ENCODE measurements at places on chromosomes 16 and 17. TPM values are rescaled to one million over a fixed set of nuclear protein-coding genes. Genes with fewer than 3 reads are reported as not detected.

GRCh38 chr17:56987283-56987834 lies 9.4 kb downstream of the SCPEP1 start:
- no peak for DNase-seq

DNA sequence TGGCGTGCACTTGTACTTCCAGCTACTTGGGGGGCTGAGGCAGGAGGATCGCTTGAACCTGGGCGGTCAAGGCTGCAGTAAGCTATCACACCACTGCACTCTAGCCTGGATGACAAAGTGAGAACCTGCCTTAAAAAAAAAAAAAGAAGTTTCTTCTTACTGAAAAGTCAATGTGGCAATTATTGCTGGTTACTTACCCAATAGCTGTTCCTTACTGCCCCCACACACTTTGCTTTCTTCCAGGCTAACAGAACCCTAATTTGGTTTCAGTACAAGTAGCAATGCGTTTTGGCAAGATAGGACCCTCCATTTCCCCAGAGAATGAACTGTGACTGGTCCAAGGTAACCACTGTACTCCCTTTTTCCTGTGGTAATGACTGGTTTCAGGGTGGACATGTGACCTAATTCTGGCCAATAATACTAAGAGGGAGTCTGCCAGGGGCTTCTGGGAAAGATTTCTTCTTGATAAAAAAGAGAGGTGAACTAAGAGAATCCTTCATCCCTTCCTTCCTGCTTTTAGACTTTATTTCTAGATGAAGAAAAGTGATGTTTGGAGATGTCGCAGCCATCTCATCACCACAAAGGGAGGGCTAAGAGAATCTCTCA lies 58.8 kb upstream of the MSI2 start:
- DNase-seq: no peak

DNA sequence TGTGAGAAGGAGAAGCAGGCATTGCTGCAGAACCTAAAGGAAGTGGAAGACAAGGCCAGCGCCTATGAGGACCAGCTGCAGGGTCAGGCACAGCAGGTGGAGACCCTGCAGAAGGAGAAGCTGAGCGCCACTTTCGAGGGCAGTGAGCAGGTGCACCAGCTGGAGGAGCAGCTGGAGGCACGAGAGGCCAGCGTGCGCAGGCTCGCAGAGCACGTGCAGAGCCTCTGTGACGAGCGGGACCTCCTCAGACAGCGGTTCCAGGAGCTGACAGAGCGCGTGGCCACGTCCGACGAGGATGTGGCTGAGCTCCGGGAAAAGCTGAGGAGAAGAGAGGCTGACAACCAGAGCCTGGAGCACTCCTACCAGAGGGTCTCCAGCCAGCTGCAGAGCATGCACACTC lies 41.5 kb downstream of the PLD6 start:
- DNase-seq: no peak

DNA sequence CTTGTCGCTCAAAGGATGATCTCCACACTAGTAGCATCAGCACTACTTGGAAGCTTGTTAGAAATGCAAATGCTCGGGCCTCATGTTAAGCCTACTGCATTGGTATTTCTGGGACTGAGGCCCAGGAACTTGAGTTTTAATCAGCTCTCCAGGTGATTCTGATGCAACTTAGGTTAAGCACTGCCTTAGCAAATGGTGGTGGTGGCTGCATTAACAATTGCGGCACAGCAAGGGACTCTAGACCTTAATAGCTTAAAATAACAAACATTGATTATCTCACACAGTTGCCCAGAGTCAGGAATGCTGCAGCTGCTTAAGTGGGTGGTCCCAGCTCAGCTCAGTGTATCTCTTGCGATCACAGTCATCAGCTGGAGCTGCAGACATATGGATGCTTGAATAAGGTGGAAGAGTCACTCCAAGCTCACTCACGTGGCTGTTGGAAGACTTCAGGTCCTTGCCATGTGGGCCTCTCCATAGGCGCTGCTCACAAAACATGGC lies 25.8 kb downstream of the HS3ST3A1 start:
- peak; percentile 89 for DNase-seq

DNA sequence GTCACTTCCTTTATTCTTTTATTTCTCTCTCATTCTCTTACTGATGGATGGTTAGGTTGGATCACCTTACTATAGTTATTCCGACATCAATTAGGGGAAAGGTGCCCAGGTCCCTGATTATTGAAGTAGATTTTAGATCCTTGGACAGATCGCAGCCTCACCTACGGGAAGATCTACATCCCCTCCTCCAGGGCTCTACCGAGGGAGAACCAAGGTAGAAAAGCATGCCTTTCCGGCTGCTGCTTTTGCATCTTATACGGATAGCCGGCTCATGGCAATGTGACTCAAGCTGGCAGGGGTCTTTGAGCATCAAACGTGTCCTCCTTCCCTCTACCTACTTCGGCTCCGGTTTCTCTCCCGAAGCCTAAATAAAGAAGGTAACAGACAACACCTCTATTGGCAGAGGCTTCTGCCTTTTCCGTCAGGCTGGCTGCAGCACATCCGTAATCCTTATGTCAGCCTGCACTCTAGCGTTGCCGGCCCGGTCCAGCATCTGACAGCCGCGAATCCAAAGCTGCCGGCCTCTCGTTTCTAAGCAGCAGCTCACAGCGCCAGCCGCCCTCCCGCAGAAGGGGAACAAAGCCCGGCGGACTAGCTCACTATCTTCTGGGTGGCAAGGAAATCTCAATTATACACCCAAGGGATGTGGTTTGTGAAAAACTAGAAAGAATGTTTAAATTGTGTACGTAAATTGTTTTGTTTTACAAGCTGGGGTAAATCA lies 46.9 kb downstream of the IRX6 start:
- DNase-seq: peak; percentile 84

- no peak for DNase-seq
Observed at GRCh38 chr17:55458978-55459377, 37.3 kb upstream of the MMD start.

GRCh38 chr17:38325221-38325851 lies 18.4 kb downstream of the GPR179 start:
- DNase-seq: peak; percentile 58

GRCh38 chr16:4836727-4837126 lies 10.4 kb downstream of the GLYR1 start:
- DNase-seq: no peak

- DNase-seq: no peak
Observed at GRCh38 chr17:44981221-44981968, 13.3 kb upstream of the C1QL1 start.

DNA sequence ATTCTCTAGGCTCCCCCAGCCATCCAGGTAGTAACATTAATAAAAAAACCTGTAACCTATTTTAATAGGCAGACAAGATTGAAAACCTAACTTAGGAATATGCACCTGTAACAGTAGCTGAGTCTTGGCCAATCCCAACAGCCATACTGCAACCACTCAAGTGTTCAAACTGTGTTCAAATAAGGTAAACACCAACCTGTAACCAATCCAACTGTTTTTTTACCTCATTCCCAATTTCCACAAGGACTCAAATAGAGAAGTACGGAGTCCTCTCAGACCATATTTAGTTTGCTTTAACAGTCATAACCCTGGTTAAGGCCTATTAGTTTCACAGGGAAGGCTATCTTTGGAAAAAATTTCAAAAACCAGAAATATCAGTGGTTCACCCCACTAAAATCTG lies 40.4 kb upstream of the NOS2 start:
- DNase-seq: no peak

- DNase-seq: no peak
Observed at GRCh38 chr17:67557921-67558320, 159.8 kb upstream of the NOL11 start.

- DNase-seq: no peak
Observed at GRCh38 chr17:20203761-20204263, 194.7 kb downstream of the SPECC1 start.

DNA sequence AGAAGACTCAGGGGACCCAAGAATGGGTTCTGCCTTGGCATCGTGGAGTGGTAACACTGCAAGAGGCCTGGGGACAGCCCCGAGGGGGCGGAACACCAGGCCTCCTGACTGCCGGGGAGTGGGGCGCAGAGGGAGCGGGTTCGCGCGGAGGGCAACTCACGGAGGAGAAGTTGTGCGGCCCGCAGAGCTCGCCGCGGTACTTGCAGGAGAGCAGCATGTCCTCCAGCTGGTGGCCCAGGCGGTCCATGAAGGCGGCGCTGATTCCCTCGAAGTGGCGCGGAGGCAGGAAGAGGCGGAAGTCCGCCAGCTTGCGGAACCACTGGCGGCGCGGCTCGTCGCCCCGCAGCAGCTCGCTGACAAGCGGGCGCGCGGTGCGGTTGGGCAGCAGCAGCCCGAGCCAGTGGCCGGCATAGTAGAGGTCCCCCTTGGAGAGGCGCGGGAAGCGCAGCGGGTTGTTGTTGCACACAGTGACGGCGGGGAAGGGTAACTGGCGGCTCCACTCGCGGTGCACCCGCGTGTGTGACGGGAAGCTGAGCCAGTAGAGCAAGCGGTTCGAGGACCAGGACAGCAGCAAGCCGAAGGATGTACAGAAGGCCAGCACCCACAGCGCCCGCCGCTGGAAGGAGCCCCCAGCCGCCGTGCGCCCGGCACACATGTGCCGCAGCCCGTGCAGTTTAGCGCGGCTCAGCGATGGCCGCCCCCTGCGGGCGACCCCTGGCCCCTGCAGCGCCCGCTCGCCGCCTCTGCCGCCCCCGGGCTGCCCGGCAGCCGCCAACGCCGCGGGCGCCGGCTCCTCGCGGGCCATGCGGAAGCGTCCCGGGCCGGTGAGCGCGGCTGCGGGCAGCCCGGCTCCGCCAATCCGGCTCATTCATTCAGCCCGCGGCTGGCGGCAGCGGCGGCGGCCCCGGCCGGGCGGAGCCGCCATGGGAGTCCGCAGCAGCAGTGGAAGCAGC lies 1.6 kb downstream of the ASIC2 start:
- DNase-seq: peak; percentile 71

DNA sequence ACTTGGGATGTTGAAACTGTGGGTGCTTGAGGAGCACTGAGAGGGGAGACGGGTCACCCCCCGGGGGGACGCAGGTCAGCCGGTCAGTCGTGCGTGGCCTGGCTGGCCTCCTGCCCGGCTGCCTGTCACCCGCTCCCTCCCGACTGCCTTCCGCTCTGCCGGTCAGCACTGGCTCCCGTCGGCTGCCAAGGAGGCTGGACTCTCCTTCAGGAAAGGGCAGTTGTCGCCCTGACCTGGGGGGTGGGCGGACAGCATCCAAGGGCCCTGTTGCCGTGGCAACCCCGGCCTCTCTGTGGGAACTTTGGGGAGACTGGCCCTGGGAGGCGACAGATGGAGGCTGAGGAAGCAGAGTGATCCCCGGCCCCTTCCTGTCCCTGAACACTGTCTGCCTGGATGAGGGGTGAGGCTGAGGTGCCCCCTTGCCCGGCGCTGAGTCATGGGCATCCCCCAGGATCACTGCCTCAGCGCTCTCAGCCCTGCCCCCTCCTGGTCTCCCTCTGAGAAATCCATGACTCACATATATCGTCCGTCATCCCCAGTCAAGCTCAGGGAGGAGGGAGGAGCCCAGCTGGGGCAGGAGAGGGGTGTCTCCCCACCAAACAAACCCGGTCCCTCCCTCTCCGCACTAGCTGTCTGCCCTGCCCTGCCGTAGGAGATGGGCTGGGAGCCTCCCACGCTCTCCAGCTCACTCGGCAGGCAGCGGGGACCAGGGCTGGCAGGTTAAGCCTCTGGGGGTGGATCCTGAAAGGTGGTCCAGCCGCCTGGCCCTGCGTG lies at the start of gene ADGRG1:
Gene ADGRG1 (plus strand): TSS at position 623 of the 774 bp plus-strand sequence. CDS start 21,658 bp downstream, outside the sequence.
- peak; percentile 77 for DNase-seq

DNA sequence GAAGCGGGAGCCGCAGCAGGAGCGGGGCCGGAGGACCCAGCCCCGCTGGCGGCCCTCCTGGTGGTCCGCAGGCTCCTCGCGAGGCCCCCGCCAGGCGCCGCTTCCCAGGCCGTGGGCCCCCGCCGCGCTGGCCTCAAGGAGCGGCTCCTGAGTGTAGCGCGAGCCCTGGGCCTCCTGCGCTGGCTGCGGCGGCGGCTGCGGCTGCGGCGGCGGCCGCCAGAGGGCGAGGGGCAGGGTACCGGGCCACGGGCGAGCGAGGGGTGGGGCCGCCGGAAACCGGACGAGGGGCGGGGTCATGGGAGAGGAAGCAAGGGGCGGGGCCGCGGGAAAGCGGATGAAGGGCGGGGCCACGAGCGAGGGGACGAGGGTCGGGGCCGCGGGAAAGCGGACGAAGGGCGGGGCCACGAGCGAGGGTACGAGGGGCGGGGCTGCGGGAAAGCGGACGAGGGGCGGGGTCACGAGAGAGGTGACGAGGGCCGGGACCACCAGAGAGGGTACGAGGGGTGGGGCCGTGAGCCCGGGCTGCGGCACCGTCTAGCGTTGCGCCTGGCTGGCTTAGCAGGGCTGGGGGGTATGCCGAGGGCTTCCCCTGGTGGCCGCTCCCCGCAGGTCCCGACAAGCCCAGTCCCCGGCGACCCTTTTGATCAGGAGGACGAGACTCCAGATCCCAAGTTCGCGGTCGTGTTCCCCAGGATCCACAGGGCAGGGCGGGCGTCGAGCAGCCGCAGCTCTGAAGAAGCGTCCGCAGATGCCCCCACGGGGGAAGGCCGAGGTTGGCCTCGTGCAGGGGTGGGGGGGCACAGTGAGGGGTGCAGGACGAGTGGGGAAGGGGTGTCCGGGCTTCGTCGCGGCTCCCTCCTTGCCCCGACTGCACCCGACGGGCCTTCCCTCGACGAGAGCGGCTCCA lies 1.7 kb downstream of the MYO15B start:
- peak; percentile 97 for DNase-seq

DNA sequence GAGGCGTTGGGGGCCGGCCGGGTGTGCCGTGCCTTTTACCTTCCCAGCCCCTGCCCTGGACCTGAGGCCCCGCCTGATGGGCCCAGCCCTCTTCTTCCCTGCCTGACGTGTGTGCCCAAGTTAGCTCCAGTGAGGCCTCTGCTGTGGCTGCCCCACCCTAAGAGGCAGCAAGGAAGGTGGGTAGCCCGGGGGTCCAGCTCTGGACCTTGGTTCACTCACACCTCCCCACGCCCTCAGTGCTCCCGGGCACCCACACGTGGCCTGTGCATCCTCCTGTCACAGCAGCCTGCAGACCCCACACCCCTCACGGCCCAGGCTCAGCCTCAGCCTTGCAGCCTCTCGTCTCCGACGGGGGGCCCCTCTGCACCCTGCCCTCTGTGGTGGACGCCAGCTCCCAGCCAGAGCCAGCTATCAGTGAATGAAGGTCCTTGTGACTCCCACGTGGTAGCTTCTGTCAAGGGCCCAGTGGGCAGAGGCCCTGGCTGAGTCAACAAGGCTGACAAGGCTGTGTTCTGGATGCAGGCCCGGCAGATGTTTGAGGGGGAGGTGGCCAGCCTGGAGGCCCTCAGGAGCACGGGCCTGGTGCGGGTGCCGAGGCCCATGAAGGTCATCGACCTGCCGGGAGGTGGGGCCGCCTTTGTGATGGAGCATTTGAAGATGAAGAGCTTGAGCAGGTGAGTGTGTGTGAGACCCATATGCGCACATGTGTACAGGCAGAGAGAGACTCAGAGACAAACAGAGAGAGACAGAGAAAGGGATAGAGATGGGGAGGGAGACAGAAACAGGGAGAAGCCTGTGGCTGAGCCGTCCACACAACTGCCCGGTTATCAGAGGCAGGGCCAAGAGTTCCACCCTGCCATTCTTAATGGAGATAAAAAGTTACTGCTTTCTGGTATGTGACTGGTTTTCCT lies 2.8 kb downstream of the FN3K start:
- DNase-seq: no peak

MED13 gene
- total RNA-seq: 45.8 TPM

CCL5 gene
- total RNA-seq: not detected

SOX9 gene
- total RNA-seq: 4.4 TPM

OMG gene
- not detected for total RNA-seq

TMEM204 gene
- total RNA-seq: not detected

TRAF7 gene
- total RNA-seq: 143 TPM

KRT16 gene
- not detected for total RNA-seq

Data from GM23338 (cell line).